NCI-H187 (cell line): ENCODE measurements at places on chromosomes 12 and 14.

DNA sequence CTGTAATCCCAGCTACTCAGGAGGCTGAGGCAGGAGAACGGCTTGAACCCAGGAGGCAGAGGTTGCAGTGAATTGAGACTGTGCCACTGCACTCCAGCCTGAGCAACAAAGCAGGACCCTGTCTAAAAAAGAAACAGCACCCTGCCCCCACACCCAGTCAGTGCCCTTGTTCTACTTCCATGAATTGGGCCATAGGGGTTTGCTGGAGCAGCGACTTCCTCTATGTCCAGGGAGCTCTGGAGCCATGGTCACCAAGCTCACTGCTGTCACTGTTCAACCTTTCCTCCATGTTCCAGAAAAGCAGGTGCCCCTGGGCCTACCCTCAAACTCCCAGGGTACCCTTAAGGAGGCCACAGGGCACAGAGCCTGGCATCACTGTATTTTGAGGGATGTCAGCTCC, 116.8 kb downstream of the RIN3 start:
- DNase-seq, result no peak

GRCh38 chr12:32400114-32400672, 835 bp downstream of the FGD4 start:
- peak; percentile 31 for DNase-seq

DNA sequence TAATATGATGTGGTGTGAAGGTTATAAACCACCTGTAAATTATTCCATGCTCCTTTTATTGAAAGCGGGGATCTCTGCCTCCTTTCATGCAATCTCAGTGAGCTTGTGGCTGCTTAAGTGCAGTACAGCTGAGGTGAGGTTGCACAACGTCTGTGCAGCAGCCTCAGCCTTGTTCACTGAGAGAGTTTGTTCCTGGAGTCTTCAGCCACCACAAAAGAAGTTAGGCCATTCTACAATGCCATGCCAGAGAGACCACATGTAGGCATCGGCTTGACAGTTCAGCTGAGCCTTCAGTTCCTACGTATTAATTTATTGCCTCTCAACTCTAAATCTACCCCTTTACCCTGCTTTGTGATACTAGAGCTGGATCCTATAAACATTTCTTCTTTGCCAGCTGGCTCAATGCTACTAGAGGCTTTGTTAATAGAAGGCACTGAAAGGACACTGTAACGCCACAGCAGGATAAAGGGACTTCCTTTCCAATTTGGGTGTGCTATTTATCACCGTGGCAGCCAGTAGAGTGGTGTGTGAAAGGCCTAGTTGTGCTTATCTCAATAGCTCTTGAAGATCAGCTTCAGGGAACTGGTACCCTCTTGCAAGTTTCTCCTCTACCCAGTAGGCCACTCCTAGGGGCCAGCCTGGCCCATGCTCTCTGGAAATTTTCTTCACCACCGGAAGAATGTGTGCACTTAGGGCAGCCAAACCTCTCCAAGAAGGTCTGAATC, 337.7 kb downstream of the IPO8 start:
- DNase-seq, result no peak

DNA sequence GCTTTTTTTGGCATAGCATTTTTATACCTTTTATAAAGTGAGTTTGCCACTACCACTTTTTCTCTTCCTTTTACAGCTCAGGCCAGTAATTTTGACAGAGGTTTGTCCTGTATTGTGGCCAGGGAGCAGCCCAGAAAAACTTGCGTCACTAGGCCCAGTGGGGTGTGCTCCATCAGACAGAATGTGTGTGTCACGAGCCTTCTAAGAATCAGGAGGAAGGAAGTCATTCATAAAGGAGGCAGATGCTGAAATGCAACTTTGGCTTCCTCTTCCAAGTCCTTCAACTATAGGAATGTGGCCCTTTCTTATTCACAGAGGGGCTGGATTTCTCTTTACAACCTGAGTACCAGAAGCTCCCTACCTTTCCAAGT, 10.1 kb upstream of the RAB35 start:
- DNase-seq, result no peak

DNA sequence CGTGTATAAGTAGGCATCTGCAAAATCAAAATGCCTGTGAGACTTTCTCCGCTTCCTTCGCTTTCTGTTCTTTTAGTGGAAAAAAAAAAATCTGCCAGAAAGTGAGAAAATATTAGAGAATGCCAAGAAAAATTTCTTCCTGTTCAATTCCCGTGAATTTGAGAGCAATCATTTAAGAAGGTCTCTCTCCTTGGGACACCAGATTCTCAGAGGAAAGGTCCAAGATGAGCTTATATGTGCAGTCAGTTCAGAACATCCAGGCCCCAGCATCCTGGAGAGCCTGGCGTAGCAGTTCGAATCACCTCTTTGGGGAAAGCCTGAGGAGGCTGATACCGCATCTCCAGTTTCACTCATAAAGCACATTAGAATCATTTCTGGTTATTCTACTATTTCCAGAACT, 912.8 kb downstream of the GALC start:
- no peak for DNase-seq

GRCh38 chr14:69854598-69854997, 24.6 kb upstream of the SMOC1 start:
- no peak for DNase-seq

DNA sequence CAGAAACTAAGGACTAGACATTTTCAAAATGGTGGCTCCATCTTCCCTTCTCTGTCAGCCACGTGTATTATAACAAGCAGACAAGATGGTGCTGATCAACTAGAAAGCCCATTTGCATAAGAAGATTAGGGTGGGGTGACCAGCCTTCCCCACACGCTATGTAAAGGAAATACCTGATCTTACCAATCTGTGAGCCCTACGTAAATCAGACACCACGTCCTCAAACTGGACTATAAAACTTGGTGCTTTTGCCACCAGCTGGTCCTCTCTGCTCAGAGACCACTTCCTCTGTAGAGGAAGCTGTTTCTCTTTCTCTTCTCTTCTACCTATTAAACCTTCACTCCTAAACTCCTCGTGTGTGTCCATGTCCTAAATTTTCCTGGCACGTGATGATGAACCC, 101.1 kb upstream of the PLEKHG7 start:
- no peak for DNase-seq

GRCh38 chr12:53975479-53976152, 862 bp upstream of the HOTAIR start:
- DNase-seq, result no peak

DNA sequence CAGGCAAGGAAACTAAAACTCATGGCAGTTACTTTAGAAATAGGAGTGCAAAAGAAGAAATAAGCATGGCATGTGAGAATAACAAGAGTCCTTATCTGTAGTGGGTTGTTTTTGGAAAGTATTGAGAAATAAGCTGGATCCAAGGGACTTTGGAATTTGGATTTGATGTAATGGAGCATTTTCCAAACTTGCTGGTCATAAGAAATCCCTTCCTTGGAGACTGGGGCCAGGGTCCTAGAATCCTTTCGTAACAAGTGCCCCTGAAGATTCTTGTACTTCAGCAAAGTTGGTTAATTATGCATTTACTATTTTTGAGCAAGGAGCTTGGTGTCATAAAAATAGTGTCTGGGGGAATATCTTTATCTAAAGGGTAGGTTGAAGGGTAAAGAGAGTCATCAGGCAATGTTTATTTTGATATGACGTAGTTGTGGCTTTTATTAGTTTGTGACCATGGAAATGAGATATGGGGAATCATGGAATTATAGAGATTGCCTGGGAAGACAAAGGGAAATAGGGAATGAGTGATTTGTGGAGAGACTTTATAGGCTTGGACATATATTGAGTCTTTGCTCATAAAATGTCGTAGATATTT, 53.9 kb downstream of the WNK1 start:
- DNase-seq, result no peak

DNA sequence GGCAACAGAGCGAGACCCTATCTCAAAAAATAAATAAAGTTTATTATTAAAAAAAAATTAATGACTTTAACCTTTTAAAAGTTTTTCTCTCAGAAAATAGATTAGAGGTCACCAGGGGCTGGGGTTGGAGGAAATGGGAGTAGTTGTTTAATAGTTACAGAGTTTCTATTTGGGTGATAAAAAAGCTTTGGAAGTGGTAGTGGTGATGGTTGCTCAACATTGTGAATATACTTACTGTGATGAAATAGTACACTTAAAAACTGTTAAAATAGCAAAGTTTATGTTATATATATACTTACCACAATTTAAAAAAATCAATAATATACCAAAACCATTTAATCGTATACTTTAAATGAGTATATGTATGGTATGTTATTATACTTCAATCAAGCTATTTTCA, 59.6 kb downstream of the ARL6IP4 start:
- no peak for DNase-seq

- DNase-seq, result no peak
These were observed 54.5 kb upstream of the VASH1 start for GRCh38 chr14:76706811-76707210.

DNA sequence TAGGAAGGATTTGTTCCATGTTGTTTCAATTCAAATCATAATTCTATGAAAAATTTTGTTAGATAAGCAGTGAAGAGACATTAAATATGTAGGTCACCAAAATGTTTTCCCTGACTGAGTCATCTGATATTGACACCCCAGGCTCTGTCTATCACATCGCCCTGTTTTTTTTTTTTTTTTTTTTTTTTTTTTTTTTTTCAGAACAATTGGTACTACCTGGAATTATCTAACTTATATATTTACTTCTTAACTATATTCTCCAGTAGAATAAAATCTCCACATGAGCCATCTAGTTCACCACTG, 97.8 kb upstream of the KRAS start:
- no peak for DNase-seq

GRCh38 chr14:99441157-99441870, 39.3 kb downstream of the SETD3 start:
- DNase-seq, result no peak

- no peak for DNase-seq
These were observed 17.7 kb upstream of the PGF start for GRCh38 chr14:74973003-74973653.

GRCh38 chr12:50111395-50111692, 692 bp upstream of the COX14 start:
- no peak for DNase-seq

DNA sequence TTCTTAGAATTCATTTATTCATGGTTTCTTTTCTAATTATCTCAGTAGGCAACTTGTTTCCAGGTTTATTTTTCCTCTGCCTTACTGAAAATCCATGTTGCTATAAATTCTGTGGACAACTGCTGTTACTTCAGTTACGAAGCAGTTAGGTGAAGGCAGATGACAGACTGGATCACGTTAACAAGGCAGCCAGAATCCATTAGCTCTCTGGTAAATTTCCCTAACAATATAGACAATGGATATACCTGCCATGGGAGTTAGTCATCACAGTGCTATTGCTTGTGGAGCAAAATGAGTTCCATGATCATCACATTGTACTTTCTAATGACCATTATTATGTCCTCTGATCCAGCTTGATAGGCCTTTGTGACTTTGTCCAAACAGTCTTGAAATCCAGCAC, 291.5 kb downstream of the NELL2 start:
- DNase-seq, result no peak

DNA sequence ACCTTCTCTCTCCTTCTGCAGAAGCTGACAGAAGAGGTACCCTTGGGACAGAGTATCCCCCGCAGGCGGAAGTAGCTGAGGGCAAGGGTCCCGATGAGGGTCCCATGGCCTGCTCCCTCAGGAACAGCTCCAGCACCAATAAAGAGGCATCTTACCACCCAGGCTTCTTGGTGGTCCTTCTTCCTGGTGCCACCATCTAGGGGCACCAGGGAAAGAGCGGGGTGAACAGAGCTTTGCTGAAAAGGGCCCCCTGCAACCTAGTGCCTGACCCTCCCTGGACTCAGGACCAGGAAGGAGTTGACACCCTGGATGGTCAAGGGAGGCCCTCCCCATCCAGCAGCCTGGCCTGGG, 591 bp upstream of the IRF9 start:
- DNase-seq, result no peak

- no peak for DNase-seq
These were observed 79.9 kb downstream of the NINJ2 start for GRCh38 chr12:583251-583869.

GRCh38 chr12:99600388-99600787, 47.2 kb upstream of the GARIN6 start:
- DNase-seq, result peak; percentile 68

DNA sequence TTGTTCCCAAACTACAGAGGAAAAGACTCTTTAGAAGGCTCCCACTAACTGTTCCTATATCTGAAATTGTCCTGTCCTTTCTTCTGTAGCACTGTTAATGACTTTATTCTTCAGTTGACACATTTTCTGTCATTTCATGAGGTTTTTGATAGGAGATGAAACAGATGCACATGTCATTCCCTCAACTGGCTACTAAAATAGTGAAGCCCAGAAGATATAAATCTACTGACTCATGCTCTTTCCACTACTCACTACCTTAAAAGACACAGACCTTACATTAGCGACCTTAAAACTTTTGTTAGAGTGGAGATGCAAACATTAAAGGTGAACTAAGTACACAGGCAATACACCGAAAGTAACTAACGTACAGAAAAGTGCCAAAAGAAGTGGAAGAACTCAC, 59.5 kb upstream of the ANKS1B start:
- DNase-seq, result no peak

- no peak for DNase-seq
These were observed 891.1 kb downstream of the TMEM121 start for GRCh38 chr14:106417224-106418049.

DNA sequence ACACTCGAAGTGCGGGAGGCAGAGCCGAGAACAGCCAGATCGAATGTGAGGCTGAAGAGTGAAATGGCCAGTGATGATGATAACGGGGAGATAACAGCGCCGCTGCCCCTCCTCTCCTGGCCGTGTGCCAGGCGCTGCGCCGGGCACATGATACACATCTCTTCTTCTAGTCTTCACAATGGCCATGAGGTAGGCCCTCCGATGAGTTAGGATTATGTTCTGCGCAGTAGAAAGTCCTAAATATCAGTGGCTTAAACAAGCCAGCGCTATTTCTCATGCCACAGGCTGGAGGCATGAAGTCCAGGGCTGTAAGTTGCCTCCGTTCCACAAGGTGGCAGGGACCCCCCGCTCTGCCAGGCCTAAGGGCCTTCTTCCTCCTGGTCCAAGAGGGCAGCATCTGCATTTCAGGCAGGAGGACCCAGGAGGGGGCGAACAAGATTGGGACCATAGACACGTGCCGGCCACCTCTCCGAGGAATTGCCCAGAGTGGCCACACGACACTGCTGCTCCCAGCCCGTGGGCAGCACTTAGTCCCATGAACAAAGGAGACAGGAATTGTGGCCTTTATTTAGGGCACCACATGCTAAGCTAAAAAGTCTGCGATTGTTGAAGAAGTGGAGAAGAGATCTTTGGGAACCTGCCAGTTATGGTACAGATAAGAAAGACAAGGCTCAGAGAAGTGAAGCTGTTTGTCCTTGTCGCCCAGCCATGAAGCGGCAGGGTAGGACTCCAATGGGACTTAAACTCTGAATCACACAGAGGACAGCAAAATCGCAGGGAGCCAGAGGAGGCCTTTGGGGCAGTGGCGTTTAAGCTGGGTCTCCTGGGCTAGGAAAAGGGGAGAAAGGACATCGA, 10.9 kb upstream of the HVCN1 start:
- no peak for DNase-seq

- no peak for DNase-seq
These were observed 503.5 kb downstream of the FUT8 start for GRCh38 chr14:65916055-65916454.

DNA sequence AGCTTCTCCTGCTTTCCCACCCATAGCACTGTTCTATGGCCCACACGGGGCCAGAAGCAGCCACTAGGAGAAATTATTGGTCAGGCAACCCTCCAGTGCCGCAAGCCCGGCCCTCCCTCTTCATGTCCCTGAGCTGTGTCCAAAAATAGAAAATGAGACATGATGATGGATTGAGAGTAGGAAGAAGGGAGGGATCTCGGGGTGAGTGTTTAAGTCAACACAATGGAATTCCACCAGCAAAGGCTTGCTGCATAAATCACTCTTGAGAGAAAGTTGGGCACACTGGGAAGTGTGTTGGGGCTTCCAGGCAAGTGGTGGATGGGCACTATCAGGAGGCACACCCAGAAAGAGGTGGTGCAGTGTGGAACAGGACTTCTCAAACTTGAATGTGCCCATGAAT, 94.2 kb downstream of the LLPH start:
- no peak for DNase-seq
